ENCODE measurements at places on chromosomes 2 and 18. TPM values are rescaled to one million over a fixed set of nuclear protein-coding genes. Genes with fewer than 3 reads are reported as not detected.

DNA sequence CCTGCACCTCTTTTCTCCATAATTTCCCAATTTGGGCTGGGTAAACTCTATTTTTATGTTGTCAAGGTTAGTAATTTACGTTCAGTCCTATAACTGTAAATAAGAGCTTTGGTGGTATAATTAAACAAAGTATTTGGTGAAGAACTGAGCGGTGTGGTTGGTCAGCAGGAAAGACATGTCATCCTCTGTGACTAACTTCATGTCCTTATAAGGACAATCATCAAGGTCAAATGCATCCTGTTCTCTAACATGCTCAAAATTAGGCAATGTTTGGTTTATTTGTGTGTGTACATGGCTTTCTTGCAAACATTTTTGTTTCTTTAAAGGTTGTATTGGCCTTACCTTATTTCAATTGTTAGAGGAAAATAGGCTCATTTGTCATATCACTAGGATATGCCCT lies 121.5 kb upstream of the NABP1 start:
- no peak for DNase-seq

DNA sequence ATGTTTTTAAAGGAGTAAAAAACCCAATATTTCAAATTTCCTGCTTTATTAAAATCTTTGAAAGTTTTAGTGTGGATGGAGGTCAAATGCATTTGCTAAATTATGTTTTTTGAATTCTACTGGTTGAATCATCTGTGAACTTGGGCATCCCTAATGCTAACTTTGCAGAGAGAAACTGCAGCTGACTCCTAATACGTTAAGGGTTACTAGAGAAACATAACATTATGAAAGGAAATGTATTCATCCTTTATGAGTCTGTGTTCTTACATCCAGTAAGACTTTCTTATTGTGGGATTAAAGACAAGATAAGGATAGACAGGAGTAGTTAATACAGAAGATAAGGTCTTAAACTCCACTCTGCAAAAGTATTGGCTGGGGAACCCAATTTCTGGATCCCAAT lies 140.6 kb downstream of the FAM124B start:
- no peak for DNase-seq

DNA sequence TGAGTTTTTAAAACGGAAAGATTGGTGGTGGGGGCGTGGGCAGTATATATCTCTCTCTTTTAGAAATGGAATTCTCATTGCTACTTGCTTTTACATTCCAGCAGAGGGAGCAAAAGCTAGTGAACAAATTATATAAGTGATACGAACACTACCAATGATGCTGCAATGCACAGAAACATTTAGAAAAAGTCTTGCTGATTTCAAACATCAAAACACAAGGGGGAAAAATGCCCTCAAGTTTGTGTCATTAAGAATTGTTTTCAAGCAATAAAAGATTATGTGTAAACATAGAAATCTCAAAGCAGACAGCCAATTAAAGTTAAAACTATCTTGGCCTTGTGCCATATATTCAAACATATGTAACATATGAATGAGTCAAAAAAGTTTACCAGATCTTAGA lies 296.3 kb upstream of the KCNJ3 start:
- DNase-seq: no peak

DNA sequence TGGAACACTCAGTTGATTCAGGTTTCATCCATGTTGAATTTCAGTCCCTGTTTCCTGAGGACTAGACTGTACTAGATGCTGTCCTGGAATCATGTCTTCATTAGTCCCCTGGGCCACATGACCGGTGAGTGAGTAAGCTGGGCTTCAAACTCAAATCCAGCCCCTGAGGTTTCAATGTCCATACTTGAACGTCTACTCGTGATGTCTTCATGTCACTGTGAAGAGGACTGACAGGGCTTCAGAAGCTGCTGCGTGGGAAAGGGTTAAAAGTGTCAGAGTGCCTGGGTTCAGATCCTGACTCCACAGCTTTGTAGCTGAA lies 101.2 kb downstream of the CDK15 start:
- DNase-seq: no peak

TUBB8B gene
- not detected for total RNA-seq

Data from right cardiac atrium (tissue), 5 donors.